NCI-H187 treated with DMSO at 0.1 percent for 48 hours (cell line): ENCODE measurements at places on chromosomes 1 and 21.

DNA sequence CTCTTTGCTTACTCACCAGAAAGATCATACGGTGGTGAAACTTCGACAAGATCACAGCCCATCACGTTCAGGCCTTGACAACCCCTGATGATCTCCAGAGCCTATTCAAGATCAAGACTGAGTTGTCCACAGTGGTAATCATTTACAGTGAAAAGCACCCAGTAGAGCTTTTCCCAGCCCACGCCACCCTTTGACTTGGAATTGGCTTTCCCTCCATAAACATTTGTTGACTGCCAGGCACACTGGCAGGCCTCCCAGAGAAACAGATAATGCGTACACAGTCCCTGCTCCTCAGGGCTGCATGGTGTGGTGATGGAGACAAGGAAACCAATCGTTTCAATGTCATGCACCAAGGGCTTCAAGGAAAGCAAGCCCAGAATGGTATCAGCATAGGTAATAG, 10.1 kb downstream of the AGMAT start:
- no peak for DNase-seq

DNA sequence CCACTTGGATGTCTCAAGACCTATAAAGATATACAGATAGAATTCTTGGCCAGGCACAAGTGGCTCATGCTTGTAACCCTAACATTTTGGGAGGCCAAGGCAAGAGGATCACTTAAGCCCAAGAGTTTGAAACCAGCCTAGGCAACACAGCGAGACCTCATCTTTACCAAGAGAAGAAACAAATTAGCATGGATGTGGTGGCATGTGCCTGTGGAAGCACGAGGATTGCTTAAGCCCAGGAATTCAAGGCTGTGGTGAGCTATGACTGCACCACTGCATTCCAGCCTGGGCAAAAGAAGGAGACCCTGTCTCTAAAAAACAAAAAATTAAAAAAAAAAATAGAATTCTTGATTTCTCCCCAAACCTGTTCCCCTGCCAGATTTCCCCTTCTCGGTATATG, 8.3 kb downstream of the ASAP3 start:
- DNase-seq, result no peak

DNA sequence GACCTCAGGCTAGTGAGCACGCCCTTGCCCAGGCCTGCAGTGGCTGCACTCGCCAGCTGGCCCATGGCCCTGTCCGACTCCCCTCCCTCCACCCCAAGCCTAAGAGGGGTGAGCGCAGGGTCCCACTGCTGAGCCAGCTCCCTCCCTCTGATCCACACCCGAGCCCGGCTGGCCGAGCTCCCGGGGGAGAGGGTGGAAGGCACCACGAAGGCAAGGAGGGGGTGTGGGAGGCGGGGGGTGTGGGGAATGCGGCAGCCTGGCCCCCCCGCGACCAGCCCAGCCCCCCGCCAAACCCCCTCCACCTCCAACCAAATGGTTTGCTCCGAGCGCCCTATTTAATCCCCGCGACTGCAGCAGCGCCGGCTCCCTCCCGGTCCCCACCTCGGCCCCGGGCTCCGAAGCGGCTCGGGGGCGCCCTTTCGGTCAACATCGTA, at the start of gene CADM3:
Gene CADM3, plus strand, starts transcription at position 362 of the 434 bp plus-strand sequence. CDS start 151 bp downstream, outside the sequence.
- DNase-seq, result no peak

DNA sequence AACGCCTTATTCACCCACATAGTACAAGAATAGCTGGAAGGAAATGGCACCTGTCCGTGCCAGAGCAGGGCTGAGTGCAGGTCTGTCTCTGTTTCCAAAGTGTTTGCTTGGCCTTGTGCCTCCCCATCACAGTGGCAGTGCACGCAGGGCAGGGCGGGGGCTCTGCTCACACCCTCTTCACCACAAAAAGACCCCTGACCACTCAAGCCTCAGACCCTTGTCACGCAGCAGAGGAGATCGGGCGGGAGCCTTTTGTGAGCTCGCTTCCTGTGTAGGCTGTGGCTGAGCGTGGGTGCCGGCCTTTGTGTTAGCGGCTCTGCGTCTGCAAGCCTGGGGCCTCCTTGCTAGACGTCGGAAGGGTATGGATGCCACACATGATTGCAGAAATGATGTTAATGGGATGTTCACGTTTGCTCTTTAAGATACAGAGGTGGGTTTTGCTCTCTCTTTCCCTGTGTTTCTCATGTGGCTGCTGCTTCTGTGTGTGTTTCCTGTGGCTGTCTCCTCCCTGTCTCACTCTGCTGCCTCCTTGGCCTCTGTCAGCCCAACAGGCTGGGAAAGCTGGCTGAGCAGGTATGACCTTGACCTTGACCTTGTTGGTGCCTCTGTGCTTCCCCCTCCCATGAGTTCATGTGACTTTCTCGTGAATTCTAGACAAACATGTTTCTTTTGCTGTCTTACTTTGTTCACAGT, 45.4 kb downstream of the S100B start:
- no peak for DNase-seq

DNA sequence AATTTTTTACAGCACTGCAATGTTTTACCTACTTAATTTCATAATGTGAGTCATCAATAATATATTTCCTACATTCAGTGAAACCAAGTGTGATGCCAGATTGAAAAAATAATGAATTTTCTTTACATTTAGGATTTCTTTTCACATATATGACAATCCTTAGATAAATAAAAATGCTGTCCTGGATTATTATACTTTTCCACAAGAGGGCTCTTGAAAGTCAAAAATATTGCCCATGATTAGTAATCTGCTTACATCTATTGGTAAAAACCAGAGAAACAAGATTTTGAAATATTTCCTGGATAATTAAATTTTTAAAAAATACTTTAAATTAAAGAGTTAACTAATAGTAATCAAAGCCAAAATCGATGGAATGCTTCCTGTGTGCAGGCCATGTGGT, 86.8 kb upstream of the PLPPR4 start:
- DNase-seq, result no peak

GRCh38 chr1:178411756-178412399, 84.9 kb downstream of the CLEC20A start:
- DNase-seq, result no peak

DNA sequence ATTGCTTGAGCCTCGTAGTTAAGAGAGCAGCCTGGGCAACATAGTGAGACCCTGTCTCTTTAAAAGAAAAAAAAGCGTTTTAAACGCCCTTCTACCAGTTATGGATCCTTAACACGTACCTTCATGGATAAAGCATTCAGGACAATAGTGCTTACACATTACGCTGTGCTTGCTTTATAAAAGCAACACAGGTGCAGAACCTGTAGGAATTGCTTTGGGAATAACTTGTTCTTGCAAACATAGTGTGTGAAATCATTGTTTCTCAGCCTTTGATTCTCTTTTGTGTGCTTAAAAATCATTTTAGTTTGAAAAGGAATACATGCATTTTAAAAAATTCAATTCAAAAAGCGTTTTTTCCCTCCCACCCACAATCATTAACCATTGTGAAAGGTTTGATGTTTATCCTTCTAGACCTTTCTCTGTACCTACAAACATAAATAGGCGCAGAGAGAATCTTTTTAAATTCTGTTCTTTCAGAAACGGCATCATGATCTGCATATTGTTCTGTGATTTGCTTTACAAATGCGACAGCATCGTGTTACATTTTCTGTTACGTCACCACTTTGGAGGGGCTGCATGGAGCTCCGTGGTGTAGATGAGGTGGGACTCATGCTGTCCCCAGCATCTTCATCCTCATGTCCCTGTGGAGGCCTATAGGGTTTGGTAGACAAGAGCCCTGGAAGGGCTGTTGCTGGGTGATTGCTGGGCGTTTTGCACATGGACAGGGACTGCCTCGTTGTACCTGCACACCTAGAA, 54.6 kb downstream of the SPSB1 start:
- no peak for DNase-seq

- no peak for DNase-seq
Observed at GRCh38 chr1:54904476-54905048, 17.6 kb upstream of the DHCR24 start.

DNA sequence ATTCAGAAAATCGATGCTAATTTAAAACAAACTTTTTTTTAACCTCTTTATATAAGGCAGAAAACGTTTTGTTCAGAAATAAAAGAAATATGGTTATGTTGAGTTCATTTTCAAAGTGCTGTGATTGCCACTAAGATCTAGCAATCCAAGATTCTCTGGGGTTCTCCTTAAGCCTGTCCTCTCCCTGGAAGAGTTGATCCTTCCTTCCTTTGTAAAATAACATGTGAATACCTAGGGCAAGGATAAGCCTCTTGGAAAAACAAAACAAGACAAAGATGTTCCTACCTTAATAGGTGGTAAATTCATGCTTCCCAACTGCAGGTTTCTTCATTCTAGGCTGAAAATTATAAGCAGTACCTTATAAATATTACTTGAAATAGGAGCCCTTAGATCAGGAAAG, 18.0 kb upstream of the FOXD3 start:
- no peak for DNase-seq

- DNase-seq, result no peak
Observed at GRCh38 chr1:3390291-3390690, 64.2 kb upstream of the ARHGEF16 start.

GRCh38 chr21:43869486-43870325, 4.7 kb downstream of the AGPAT3 start:
- no peak for DNase-seq

DNA sequence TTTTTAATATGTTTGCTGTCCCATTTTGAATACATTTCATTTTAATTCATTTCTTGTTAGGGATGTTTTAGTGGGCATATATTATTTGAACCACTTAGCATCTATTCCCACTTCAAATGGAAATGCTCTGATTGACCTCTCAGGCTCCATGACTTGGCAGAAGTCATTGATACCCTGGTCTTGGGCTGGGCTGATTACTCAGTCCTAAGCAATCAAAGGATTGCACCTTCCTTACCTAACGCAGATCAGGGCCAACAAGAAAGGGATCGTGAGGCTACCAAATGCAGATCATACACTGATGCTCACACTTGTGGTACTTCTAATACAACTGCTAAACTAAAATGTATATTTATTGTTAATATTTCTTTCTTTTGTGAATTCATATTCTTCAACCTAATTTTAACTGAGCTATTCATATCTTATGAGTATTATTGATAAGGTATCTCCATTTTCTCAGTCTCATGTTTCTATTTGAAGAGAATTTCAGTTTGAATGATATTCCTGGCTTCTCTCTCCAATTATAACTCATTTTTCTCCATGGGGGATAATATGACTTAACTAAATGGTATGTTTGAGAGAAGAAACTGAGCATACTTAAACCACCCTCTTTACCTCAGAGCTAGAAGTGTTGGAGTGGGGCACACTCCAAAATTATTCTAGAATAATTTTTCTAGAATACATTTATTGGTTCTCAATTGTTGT, 615.5 kb upstream of the ADAMTS5 start:
- DNase-seq, result no peak

DNA sequence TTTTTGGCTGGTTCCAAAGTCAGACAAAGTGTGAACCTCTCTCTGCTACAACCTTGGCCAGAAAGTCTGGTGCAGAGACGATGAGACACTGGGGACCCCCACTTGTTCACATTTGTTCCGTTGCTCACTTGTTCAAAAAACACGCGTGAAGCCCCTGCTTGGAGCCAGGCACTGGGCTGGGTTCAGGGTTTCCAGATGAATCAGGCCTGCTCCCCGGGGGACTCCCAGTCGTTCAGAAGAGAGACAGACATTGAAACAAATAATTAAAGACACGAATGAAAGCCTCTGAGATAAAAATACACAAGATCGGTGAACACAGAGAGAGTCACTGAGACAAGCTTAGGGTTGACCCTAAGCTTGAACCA, 101.5 kb upstream of the RUNX3 start:
- no peak for DNase-seq

- no peak for DNase-seq
Observed at GRCh38 chr21:44885615-44886014, 12.1 kb upstream of the PTTG1IP start.

- no peak for DNase-seq
Observed at GRCh38 chr1:232940262-232940661, 10.1 kb upstream of the NTPCR start.

GRCh38 chr1:91818713-91818975, 67.3 kb downstream of the TGFBR3 start:
- DNase-seq, result no peak

GRCh38 chr1:22527122-22527521, 36.2 kb upstream of the EPHA8 start:
- no peak for DNase-seq

DNA sequence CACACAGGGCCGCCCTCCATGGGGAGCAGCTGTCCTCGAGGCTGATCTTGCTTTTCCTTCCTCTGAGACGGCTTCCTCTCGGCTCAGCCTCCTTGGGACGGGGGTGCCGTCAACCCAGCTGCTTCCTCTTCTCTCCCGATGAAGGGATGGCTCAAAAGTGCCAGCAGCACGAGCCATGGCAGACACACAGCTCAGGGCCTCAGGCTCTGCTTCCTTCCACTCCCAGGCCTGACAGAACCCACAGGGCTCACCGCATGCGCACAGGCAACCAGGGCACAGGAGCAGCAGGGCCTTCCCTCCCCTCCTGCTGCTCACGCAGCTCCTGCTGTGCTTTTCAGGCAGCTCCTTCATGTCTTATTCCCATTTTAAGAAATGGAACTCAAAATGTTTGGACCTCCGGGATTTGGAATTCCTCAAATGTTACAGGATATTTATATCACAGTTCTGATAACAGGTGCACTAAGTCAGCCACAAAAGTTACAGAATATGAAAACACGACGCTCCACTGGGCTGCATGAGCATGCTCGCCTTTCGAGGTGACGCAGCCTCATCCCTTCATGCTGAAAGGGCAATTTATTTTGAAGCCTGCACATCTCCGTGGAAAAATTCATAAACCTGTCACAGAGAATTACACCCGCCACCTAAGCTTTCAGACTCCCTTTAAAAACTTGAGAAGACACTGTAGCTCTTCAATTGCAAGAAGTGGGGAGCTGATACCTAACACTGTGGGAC, 84.4 kb downstream of the HSF2BP start:
- no peak for DNase-seq

DNA sequence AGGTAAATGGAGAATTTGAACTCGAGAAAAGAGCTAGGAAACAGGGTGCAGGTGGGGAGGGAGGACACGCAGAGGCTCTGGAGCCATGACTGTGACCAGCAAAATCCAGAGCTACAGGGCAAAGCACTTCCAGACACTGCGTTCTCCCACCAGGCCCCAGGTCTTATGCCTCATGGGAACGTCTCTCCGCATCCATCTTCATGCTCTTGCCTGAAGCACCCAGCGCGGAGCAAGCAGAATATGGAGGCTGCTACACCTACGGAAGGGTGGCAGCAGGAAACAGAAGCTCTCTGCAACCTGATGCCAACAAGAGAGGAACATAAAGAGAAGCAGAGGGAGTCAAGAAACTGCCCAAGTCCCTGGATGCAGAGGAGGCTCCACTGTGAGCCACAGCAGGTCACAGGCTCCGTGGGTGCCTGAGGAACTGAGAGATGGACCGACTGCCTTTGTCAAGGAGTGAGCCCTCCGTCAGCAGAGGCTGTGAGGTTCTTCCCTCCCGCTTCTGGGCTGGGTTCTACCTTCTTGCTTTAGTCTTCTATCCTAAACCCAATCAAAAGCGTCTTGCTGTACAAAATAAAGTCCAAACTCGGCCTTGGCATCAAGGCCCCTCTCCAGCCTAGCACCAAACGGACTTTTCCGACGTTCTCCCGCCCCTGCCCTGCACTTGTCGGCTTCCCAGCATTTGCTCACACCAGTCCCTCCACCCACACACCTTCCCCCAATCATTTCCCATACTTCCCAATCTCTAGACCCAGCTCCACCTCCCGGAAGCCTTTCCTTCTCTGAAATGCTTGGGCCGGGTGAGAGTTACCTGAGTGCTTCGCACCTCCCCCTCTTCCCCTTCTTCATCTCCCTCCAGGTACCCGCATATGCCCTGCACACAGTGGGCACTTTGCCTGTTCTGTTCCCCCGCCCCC, 930 bp downstream of the DHCR24 start:
- no peak for DNase-seq
